ENCODE measurements at places on chromosomes 3 and 15. TPM values are rescaled to one million over a fixed set of nuclear protein-coding genes. Genes with fewer than 3 reads are reported as not detected.
A peak's percentile ranks its signal among the peaks of the same experiment; 100 is the strongest.

DNA sequence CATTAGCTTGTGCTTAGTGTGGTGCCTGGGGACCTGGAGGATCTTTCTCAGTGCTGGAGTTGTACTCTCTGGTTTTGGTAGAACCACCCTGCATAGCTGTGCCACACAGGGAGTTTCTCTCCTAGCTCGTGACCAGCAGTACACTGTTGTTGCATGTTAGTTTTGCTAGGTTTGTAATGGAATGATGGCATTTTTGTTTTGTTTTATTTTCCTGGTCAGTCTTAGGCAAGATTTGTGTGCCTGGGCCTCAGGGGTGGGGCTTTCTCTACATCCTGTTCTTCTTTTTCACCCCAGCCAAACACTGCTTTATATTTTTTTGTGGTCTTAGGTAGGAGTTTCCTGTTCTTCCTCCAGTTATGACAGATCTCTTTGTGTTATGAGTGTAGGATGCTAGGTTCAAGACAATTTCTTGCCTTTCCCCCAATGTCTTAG is 534.5 kb upstream of the KCNMB2 start:
- no peak for DNase-seq

DNA sequence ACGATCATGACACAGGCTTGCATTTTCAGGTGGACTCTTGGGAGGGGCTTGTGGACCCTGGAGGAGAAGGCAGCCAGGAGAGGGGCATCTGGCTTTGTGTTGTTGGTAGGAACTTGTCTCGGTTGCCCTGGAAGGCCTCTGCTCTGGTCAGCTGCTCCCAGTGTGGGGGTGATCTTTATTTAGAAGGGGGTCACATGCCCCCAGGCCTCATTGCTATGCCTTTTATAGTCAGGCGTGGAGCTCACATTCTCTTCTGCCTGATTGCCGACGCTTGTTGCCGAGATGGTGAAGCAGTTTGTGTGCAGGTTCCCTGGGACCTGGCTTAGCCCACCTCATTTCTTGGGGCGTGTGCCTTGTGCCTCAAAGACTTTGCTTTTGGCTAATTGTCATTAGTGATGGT is 66.6 kb downstream of the IGF1R start:
- DNase-seq = no peak

- no peak for DNase-seq
Measured at GRCh38 chr3:167837466-167837865, 101.9 kb downstream of the SERPINI1 start.

The BCL2A1 gene
- 0.49 TPM for total RNA-seq

- DNase-seq = no peak
Measured at GRCh38 chr3:175743733-175744400, 884.7 kb downstream of the NAALADL2 start.

DNA sequence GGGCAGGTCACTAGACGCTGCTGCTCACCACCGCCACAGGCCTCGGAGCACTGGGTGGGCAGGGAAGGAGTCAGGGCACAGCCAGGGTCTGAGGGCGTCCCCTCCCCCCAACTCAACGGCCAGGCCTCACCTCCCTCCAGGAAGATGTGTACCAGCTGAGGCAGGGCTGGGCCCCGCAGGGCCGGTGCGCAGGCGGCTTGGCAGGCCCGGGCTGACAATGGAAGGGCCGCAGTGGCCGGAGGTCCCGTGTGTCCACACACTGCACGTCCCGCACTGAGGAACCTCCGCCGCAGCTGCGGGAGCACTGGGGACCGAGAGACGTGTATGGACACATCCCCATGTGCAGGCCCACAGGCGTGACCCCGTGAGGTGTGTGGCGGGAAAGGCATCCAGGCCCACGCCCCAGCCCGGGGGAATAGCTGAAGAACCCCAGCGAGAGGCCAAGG is 47.4 kb downstream of the ADAMTS7 start:
- DNase-seq = no peak

DNA sequence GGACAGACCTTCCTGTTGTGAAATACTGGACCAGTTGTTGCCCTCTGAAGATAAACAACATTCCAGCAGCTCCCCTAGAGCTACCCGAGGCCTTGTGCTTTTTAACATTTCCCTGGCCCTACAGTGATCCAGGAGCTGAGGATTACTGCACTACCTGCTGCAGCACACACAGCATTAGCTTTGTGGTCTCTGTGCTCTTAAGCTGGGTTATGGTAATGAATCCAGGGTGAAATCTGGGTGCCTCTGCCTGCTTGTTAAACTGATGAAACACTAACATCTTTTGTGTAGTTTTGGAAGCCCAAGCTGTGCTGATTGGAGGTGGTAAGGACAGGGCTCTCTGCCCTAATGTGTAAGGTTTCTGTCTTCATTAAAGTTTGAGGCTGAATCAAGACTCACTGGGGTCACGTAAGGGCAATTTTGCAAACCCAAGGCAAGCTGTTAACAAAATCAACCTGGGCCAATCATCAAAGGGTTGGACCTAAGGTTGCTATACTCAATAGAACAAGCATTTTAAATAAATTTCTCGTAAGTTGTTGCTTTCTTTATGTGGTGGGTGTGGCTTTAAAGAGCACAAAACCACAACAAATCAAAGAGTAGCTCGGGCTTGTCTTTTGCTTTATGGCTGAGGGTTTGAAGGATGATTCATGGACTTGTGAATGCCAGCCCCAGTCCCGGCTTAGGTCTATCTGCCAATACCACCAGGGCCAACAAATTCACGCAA is 183.9 kb downstream of the TPRG1 start:
- no peak for DNase-seq

The NR2E3 gene
- total RNA-seq = 1.2 TPM

- peak; percentile 36 for DNase-seq
Measured at GRCh38 chr15:23687143-23687470, at the start of gene NDN. NDN (minus strand) TSS chr15:23687305; CDS start chr15:23687217, 88 bp downstream.

The ST3GAL6 gene
- total RNA-seq = 11.1 TPM

- DNase-seq = no peak
Measured at GRCh38 chr3:127151992-127152650, 40.8 kb upstream of the PRR23E start.

The PCOLCE2 gene
- 4.6 TPM for total RNA-seq

The SUSD5 gene
- 1.7 TPM for total RNA-seq

The SERINC4 gene
- total RNA-seq = 0.09 TPM

- DNase-seq = no peak
Measured at GRCh38 chr3:117842086-117842485, 1132.5 kb downstream of the TUSC7 start.

The C2CD4A gene
- not detected for total RNA-seq

DNA sequence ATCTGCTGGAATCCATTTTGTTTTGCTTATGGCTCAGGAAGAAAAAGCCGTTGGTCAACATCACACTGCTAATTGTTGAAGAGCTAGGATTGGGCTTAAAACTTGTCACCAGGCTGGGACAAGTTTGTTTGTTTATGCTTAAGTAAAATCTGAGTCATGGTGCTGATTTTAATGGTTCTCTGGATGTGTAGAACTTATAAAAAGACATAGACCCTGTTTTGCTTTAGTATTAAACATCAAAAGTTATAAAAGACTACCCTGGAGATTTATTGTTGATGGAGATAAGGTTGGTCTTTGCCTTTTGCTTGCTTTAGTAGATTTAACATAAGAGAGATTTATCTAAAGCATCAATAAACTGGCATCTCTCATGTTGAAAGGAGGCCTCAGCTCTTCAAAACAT is 348.2 kb upstream of the GOLIM4 start:
- no peak for DNase-seq

- no peak for DNase-seq
Measured at GRCh38 chr3:27623085-27623753, 98.9 kb downstream of the EOMES start.

- peak; percentile 42 for DNase-seq
Measured at GRCh38 chr3:109731639-109732473, 394.5 kb upstream of the DPPA4 start.

DNA sequence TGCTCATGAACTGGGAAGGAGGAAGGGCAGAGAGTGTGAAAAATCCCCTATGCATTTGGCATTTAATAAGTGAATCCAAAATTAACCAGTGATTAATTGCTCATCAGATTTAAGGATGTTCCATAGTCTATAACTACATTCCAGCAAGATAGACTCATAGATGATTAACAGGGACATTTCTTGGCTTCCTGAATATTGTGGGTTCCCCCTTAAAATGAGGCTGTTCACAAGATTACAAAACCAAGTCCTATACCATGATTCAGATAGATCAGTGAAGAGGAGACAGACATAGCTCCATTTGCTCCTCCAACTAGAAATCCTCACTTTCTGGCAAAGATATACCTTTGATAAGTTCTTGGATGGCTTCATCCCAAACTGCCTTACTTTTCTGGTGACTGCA is 15.4 kb downstream of the RASGRP1 start:
- DNase-seq = no peak

DNA sequence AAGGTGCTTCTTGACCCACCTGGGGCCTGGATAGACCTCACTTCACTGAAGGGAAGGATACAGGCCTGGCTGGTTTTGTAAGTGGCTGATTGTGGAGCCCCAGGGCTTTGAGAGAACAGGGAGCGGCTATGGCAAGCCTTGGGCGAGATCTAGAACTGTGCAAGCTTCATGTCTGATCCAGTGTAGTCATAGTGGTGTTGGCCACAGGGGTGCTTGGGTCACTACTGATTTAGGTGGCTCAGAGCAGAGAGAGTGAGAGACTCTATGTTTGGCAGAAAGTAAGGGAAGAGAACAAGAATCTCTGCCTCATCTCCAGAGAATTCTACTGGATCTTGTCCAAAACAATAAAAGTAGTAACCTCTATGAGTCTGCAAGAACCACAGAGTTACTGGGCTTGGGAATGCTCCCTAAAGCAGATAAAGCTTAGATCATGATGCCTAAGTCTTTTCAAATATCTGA is 394.2 kb upstream of the EPHA3 start:
- DNase-seq = no peak

- DNase-seq = no peak
Measured at GRCh38 chr3:172233474-172234277, 194.3 kb downstream of the FNDC3B start.

GRCh38 chr3:93867425-93867824 is 106.3 kb downstream of the PROS1 start:
- DNase-seq = no peak

- no peak for DNase-seq
Measured at GRCh38 chr15:65401611-65402240, 21.0 kb downstream of the IGDCC4 start.

DNA sequence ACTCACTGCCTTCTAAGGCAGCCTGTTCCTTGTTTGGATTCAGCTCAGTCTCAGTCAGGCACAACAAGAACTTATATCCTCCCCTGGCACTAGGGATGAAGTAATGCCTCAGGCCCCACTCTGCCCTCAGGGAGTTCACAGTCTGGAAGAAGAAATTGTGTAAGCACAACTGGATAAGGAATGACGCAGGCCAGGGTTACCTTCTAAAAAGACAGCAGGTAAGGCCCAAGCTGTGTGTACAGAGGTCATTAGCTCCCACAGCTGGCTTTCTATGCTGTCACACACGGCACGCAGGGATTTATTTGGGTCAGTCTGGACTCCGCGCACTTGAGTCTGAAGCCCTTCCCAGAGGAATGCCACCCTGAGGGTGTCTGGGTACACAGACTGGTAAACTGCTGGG is 82.9 kb downstream of the IQSEC1 start:
- no peak for DNase-seq

DNA sequence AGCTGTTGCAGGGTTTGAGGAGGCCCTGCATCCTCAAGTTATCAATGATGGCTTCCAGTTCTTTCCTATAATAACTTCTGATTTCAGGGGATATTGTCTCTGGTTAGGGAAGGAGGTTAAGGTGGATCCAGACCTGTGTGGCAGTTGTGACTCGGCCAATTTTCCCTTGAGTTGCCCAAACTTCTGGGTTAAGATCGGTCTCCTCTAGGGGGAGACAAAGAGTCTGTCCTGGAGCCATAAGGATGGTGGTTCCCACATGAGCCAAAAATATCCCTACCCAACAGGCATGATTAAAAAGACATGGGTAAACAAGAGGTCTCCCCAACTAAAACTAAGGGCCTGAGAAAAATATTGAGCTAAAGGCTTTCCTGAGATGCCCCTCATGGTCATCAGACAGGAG is 227.5 kb upstream of the MDFIC2 start:
- no peak for DNase-seq

All from mesothelial cell of epicardium (in vitro differentiated cells).